CD8-positive, alpha-beta memory T cell (primary cell): ENCODE measurements at places on chromosomes 16 and 17. TPM values are rescaled to one million over a fixed set of nuclear protein-coding genes. Genes with fewer than 3 reads are reported as not detected.

TNFRSF17 gene
- total RNA-seq = not detected

CTF1 gene
- not detected for total RNA-seq

PTX4 gene
- not detected for total RNA-seq

PDF gene
- 29.1 TPM for total RNA-seq

DLX4 gene
- 0.88 TPM for total RNA-seq

SPG7 gene
- 79.5 TPM for total RNA-seq

NME3 gene
- total RNA-seq = 36.5 TPM

TMEM88 gene
- 5.5 TPM for total RNA-seq

NXPH3 gene
- total RNA-seq = 0.44 TPM

TAC4 gene
- not detected for total RNA-seq

GUCY2D gene
- total RNA-seq = not detected

SP6 gene
- 0.09 TPM for total RNA-seq

CFAP119 gene
- total RNA-seq = 6.5 TPM

DHX58 gene
- total RNA-seq = 9.7 TPM

TP53TG3D gene
- 0.37 TPM for total RNA-seq

TERB1 gene
- total RNA-seq = 0.20 TPM

GAST gene
- total RNA-seq = not detected

CDRT15 gene
- not detected for total RNA-seq

PITPNM3 gene
- total RNA-seq = 0.50 TPM

KRT33A gene
- total RNA-seq = not detected

PRKCB gene
- 98.2 TPM for total RNA-seq

P2RX1 gene
- total RNA-seq = 0.22 TPM

EPX gene
- not detected for total RNA-seq

SPATA2L gene
- 7.0 TPM for total RNA-seq

ABCA8 gene
- total RNA-seq = not detected

NHLRC4 gene
- 0.59 TPM for total RNA-seq

PABPN1L gene
- total RNA-seq = not detected

GPR139 gene
- total RNA-seq = not detected

FBXW10 gene
- 0.11 TPM for total RNA-seq

ORC6 gene
- total RNA-seq = 56.9 TPM

CALB2 gene
- total RNA-seq = not detected

TEKT5 gene
- total RNA-seq = not detected

CCL15 gene
- not detected for total RNA-seq

TMEM132E gene
- not detected for total RNA-seq

CNGB1 gene
- not detected for total RNA-seq

MYH8 gene
- not detected for total RNA-seq

CLN3 gene
- 38.2 TPM for total RNA-seq

GAS7 gene
- 1.9 TPM for total RNA-seq

RTN4RL1 gene
- total RNA-seq = 1.2 TPM

TRPV3 gene
- total RNA-seq = 0.49 TPM

MSLN gene
- not detected for total RNA-seq

TBC1D3D gene
- total RNA-seq = 0.86 TPM

HBQ1 gene
- total RNA-seq = not detected
